A549 (cell line): ENCODE measurements at places on chromosomes 5 and 9.

DNA sequence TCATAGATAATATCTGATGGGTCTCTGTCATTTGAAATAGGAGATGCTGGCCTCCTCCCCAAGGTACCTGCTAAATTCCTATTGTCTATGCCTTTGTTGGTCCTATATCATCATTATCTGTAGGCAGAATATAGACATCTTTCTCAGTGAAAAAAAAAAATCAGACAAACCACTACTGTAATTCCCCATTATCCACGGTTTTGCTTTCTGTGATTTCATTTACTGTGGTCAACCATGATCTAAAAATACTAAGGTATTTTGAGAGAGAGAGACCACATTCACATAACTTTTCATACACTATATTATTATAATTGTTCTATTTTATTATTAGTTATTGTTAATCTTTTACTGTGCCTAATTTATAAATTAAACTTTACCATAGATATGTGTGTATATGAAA is 122.5 kb downstream of the INVS start:
- no peak for DNase-seq

DNA sequence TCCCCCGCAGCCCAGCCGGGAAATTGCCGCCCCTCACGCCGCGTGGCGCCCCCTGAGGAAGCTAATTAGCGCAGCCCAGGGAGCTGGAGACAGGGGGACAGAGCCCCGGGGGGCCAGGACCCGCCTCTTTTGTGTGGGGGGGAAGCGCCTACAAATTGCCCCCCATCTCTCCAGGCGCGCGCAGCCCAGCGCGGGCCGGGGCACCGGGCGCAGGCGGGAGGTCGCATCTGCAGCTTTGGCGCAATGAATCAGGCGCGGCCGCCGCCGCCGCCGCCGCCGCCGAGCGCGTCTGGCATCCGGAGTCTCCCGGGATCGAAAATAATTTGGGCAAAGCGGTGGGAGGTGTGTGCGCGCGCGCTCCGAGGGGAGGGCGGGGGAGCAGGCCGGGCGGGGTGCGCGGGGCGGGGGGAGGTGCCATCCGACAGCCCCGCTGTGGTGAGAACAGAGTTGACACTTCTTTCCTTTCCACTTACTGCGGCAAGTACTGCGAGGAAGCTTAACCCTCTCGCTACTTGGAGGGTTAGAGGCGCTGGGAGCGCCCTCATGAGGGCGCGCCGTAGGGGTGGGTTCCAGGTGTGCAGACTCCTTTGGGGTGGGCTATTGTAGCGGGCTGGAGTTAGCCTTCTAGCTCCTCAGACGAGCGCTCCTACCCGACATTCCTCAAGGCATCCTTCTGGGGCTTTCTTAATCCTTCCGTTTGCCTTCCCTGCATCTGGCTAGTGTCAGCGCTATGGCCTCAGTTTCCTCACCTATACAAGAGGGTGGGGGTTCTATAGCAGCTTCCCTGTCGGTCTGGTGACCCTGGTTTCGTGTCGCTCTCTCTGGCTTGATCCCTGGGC is 63.1 kb downstream of the CXXC5 start:
- peak; percentile 46 for DNase-seq

DNA sequence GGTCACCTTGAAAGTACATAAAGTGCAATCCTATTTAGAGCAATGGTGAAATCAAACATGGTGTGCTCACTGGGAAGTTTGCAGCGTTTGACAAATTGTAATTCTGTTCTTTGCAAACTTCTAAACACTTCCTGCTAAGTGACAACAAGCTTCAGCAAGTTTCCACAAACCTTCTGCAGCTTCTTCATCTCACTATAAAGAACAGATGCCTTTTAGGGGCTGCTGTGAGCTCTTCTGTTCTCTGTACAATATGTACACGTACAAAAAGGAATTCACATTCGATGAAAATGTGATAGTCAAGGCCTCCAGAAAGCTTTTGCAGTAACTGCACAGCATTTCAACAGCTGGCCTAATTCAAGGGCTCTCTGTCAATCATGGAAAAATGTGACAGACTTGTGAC is 543.1 kb downstream of the CETN3 start:
- DNase-seq = no peak

- no peak for DNase-seq
Measured at GRCh38 chr5:146290318-146290717, 48.3 kb upstream of the POU4F3 start.

- no peak for DNase-seq
Measured at GRCh38 chr9:134995792-134996120, 78.0 kb upstream of the FCN1 start.

DNA sequence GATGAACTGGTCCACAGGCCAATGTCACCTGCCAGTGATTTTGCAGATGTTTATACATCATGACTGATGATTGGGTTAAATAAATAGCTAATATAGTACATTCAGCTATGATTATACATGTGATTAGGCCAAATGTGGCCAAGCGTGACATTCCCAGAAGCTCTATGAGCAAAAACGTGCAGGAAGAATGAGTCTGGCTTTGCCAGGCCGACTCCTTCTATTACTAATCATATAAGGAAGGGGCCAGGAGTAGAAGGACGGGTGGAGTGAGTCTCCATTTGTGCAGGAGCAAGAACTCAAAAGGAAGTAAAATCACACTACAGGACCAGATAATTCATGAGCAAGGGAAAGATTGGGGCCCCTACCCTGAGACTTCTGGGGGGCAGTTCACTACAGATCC is 178.2 kb downstream of the ROR2 start:
- DNase-seq = no peak

DNA sequence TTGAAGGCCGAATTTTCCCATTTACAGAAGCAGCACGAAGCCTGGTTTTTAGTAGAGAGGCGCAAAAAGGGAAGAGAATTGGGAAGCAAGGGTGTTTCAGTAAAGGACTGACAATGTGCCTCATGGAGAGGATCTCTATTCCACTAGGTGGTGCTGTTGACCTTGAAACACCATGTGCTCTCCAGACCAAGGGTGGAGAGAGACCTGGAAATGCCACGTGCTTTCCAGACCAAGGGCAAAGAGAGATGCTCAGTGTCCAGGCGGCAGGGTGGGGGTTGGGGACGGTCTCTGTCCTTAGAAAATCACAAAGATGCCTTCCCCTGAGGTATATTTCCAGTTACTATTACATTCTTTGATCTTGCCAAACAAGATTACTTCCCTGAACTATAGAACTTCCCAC is 425.3 kb downstream of the CSNK1G3 start:
- no peak for DNase-seq

DNA sequence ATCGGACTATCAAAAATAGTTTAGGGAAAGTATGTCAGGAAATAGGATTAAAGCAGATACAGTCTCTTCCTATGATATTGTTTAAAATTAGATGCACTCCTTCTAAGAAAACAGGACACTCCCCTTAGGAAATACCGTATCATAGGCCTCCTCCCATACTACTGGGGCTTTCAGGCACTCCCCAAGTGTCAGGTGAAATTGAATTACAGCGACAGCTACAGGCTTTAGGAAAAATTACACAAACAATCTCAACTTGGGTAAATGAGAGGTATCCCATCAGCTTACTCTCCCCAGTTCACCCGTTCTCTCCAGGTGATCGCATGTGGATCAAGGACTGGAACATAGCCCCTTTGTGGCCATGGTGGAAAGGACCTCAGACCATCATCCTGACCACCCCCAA is 110.4 kb upstream of the EPB41L4A start:
- no peak for DNase-seq

DNA sequence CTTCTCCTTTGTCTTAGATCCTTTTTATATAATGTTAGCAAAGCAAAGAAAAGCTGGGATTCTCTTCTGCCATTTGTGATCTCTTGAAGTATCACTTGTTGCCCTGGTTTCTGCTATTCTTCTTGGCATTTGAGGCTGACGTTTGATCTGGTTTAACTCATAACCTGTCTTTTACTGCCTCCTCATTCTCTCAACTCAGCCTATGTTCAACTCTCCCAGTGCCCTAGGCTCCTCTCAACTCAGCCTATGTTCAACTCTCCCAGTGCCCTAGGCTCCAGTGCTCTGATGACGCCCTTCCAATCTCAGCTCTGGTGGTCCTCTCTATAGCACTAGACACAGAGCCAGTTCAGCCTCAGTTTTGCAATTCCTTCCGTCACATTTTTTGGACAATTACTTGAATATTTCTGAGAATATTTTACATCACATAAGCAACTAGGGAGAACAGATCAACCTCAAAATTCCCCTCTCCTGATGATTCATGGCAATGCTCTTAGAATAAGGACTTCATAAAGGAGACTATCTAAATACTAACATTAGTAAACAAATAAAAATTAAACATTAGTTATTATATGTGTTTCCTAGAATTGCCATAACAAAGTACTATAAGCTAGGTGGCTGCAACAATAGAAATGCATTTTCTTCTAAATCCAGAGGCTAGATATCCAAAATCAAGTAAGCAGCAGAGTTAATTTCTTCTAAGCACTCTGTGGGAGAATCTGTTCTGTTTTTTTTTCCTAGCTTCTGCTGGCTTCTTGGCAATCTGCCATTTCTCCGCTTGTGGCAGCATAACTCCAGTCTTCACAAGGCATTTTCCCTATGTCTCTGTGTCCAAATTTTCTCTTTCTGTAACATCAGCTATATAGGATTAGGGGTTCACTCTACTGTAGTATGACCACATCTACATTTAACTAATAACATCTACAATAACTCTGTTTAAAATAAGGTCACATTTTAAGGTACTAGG is 662.1 kb upstream of the FTMT start:
- DNase-seq = peak; percentile 19

DNA sequence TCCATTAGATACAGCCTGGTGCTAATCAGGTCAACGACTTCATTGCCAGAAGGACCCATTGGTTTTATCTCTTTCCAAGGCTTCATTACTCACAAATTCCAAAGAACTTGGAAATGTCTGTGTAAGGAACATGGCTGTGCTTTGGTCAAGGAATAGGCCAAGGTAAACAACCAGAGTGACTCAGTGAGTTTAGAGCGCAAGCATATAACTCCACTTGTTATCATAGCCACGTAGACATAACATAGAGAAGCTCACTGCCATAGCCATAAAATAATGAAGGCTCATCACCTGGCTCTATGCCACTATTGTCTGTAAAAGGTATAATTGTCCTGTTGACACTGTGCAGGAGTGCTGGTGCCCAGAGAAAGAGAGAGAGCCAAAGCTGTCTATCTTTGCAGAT is 139.3 kb upstream of the PLCXD3 start:
- no peak for DNase-seq

- DNase-seq = no peak
Measured at GRCh38 chr9:96449523-96449844, 485 bp upstream of the HABP4 start.

DNA sequence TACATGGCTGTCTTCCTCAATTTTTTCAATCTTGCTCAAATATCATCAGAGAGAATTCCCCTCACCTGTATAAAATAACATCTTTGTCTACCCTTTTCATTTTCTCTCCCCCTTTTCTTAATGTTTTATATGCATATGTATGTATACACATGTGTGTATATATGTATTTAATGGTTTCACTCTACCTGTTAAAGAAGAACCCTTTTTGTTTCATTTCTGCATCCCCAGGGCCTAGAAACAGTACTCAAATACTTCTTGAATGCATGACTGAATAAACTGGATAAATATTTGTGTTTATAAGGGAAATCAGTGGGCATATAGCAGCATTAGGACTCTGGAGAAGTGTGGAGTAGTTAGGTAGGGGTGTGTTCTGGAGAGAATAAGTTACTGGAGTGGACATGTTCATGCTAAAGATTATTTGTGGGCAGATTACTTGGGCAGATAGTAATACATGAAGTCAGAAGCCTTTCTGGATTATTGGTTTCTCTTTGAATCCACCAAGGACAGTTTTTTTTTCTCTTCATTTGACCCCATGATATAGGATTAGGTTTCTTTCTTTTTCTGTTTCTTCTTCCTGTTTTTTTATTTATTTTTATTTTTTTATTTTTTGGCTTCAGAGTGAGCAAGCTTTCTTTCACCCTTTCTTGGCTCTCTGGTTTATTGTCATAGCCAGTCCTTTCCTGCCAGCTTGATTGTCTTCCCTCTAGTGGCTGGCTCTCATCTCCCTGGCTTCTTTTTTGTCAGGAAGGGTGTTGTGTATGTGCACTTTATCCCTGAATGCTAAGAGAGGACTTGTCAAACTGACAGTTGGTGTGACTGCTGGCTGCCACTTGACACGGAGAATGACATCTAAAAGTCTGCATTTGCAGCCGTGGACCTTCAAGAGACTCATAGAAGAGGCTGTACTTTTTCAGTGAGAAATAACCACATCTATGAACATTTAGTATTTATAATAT is 89.3 kb downstream of the ZCCHC7 start:
- peak; percentile 24 for DNase-seq

GRCh38 chr5:78727786-78728761 is 79.5 kb upstream of the LHFPL2 start:
- DNase-seq = peak; percentile 51

DNA sequence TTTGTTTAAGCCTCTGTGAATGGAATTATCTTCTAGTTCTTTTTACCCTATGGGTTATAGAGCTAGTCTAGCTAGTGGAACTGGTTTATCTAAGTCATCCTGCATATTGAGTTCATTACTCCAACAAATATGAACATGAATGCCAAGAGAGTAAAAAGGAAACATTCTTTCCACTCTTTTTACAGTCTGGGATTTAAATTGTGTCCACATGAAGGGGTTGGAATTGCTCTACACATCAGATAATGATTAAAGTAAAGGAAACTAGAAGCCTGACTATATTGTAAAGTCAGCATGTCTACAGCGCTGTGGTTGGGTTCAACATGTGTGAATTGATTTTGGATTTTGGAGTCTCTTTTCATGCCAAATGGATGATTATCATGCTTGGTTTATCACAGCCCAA is 173.1 kb downstream of the CCDC171 start:
- no peak for DNase-seq

DNA sequence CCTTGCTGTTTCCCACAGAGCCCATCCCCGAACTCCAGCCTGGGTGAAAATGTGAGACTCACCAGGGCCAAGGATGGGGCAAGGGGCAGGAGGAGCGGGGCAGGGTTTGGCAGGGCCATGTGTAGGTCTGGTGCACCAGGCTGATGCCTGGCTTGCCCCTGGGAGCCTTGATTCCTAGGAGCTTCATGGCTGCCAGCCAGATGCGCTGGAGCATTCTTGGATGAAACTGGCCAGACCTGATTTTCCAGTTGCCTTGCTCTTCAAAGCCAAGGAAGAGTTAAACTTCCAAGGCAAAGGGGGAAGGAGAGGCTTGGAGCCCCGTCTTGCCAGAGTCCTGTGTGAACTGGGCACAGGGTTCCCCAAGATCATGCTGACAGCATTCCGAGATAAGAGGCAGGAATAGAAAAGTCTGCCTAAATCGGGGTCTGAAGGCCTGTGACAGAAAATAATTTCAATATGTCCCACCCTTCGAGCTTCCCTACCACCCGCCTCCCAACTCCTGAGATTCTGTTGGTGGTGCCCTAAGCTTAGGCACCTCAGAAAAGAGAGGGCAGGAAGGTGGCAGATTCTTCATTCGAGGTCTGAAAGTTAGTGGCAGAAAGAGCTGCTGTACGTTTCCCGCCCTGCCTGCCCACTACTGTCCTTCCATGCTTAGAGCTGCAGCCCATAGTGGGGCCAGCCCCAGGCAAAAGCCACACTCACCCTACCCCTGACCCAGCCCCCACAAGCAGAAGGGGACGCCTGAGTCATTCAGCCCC is 20.4 kb downstream of the FAT2 start:
- DNase-seq = no peak

GRCh38 chr9:130897848-130898551 is 1.4 kb upstream of the QRFP start:
- DNase-seq = no peak
